Brain (organoid and tissue), 16 donors: ENCODE measurements at places on chromosomes 16 and 17. TPM values are rescaled to one million over a fixed set of nuclear protein-coding genes. Genes with fewer than 3 reads are reported as not detected.

DNA sequence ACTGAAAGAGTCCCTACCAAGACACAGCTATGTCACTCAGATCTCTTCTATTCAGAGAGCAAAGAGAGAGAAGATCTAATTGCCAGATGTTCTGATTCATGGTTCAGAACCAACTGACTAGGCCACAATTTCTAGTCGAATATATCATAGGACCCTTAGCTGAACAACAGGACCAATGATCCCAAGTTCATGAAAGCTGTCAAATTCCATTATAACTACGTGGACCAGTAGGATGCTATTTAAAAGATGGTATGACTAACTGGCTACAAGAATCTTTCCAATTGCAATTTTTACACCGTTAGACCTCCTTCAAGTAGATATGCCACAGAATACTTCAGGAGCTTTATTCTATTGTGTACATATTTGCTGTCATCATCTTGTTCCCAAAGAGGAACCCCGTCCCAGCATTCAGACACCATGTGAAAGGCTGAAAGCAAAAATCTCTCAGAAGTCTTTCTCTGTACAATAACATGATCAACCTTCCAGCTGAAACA, 26.0 kb downstream of the DCUN1D3 start:
- no peak for DNase-seq

GRCh38 chr17:76107509-76107908, 3.9 kb upstream of the EXOC7 start:
- DNase-seq, result no peak

DNA sequence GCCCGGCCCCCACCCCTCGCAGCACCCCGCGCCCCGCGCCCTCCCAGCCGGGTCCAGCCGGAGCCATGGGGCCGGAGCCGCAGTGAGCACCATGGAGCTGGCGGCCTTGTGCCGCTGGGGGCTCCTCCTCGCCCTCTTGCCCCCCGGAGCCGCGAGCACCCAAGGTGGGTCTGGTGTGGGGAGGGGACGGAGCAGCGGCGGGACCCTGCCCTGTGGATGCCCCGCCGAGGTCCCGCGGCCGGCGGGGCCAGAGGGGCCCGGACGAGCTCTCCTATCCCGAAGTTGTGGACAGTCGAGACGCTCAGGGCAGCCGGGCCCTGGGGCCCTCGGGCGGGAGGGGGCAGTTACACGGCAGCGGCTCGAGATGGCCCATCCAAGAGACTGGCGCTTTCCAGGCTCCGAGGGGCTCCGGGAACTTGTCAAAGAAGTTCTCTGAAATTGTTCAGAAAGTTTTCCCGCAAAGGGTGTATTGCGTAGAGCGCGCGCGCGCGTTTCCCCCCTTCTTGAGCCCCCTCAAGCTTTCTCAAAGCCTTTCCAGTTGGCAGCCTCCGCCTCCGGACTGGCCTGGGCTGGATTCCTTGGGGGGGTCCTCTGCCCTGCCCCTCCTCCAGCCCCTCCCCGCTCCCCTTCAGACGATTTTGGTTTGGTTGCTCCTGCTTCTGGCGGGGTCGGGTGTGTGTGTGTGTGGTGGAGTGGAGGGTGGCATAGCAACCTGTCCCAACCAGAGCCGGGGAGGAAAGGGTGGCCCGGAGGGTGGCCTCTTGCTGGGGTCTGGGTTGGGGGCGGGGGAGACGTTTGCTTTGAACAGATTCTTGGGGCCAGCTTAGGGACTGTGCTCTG, 504 bp downstream of the ERBB2 start:
- peak; percentile 40 for DNase-seq

GRCh38 chr16:85395207-85395912, 217.8 kb upstream of the GSE1 start:
- peak; percentile 80 for DNase-seq

GRCh38 chr16:57537194-57537505, 779 bp upstream of the CCDC102A start:
- DNase-seq, result no peak

- DNase-seq, result no peak
Observed at GRCh38 chr17:17636272-17636885, 44.9 kb upstream of the PEMT start.

- no peak for DNase-seq
Observed at GRCh38 chr17:63997341-63998048, 656 bp upstream of the PRR29 start.

DNA sequence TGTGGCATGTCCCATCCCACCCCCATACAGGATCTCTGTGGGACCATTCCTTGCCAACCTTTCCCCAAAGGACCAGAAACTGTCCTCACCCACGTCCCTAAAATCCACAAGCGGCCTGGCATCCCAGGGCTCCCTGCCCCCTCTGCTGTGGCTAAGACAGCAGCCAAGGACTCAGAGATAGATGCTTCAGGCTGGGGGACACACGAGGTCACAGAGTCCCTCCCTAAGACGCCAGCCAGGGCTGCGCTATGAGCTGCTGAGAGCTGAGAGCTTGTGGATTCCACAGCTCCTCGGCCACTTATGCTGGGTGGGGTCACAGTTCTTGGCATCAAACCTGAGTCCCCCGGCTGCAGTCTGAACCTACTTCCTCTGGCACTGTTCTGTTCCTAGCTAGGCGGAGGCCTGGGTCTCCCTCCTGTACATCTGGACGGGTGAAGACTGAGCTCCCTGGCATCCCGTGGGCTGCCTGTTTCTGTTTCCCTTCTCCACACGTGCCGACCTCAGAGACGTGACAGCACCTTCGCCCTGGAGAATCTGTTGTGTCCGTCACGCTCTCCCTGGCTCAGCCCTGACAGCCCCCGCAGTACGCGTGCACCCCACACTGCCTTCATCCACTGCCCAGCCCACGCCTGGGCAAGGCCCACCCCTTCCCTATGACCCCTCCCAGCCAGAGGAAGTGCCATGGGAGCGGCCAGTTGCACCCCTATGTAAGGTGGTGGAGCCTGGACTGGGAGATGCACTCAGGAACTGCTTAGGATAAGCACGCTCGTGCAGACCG, 61.2 kb downstream of the ENGASE start:
- DNase-seq, result no peak

- no peak for DNase-seq
Observed at GRCh38 chr16:79721270-79721669, 120.7 kb upstream of the MAF start.

GRCh38 chr16:50059669-50060068, 6.1 kb upstream of the HEATR3 start:
- DNase-seq, result no peak

GRCh38 chr17:72635034-72635635, 457.4 kb downstream of the SLC39A11 start:
- DNase-seq, result no peak

GRCh38 chr16:19991614-19992013, 82.1 kb downstream of the GPR139 start:
- DNase-seq, result no peak

DNA sequence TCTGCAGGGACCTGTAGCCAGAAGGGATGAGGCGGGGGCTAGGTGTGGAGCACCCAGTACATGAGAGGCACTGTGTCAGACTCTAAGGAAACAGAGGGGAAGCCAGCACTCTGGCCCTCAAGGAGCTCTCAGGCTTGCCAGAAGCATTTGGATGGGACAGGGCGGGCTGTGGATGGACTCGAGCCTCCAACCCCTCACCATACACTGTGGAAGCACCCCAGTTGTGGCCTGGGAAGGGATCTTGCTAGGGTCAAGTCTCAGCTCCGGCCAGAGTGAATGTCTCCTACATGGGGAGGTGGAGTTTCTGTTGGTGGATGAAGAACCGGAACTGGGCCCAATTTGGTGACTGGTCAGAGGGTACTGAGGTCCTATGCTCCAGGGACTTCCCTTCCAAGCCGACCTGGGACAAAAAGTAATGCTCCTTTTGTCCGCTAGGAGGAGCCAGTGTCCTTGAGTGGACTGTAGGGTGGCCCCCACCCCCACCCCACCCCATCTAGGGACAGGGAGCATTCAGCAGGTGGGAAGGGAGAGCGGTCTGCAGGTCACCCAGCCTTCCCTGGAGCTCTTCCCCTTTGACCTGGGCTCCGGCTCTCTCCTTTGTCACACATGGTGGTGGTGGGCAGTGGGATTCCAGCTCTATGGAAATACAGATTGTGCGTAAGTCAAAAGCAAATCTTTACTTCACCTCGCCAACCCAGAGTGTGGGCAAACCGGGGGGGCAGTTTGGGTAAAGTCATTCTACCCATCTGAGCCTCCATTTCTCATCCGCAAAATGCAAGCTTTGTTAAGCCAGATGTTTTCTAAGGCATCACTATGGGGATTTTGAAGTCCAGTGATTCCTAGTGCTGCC, 20.4 kb upstream of the PHB1 start:
- peak; percentile 37 for DNase-seq

DNA sequence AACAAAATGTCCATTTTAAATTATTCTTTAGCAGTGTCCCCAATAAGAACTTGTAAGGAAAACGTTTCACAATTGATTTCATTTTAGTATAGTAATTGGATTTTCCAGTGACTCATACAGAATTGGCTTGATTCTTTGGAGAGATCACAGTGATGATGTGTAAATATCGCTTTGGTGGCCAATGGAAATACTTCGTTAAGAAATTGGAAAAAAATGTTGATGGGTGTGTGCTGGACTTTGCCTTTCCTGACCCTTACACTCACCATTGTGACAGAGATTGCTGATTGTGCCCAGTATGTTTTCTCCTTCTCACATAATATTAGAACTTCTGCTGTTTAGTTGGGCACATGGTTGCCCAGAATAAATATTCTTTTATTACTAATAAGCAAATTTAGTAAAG, 7.4 kb upstream of the EFCAB13 start:
- DNase-seq, result no peak

DNA sequence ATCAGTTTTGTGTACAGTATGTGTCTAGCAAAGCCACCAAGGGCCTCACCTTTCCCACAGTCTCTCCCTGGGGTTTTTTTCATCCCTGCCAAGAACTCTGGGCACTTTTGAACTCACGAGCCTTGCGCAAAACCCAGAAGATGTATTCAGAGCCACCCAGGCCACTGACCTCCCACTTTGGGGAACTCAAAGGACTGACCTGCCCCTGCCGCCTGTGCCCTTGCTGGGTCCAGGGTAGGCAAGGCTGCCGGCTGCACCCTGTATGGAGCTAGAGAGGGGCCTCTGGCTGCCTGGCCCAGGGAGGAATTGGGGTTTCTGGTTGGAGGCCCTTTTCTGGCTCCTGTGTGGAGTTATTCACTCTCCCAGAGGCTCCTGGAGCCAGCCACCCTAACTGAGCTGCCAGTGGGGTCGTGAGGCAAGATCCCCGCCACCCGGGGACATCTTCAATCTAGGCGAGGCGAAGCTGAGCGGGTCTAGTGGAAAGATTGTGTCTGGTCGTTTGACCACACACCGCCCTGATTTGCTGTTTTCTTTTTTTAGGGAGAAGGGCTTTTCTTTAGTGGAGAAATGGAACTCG, 1.9 kb downstream of the CDK5R1 start:
- DNase-seq, result no peak

Gene CENPT
- 23.9 TPM for polyA plus RNA-seq

Gene KRT36
- not detected for polyA plus RNA-seq

Gene ABCA3
- 75.4 TPM for polyA plus RNA-seq

Gene TTYH2
- 91.1 TPM for polyA plus RNA-seq
